Motor neuron (in vitro differentiated cells): ENCODE measurements at places on chromosomes 3 and 15. TPM values are rescaled to one million over a fixed set of nuclear protein-coding genes. Genes with fewer than 3 reads are reported as not detected.

ALDH1A2 gene
- total RNA-seq: 0.76 and 2.2 TPM in 2 replicates

ADAMTSL3 gene
- total RNA-seq: 24.5 and 30.4 TPM in 2 replicates

TEX55 gene
- 0.23 TPM in 1 of 2 replicates, not detected in the other for total RNA-seq

KCNMB2 gene
- total RNA-seq: 4.3 and 4.5 TPM in 2 replicates

GRM2 gene
- total RNA-seq: 0.56 TPM in 2 replicates

ARHGEF26 gene
- 23.3 and 38.5 TPM in 2 replicates for total RNA-seq

CPN2 gene
- 0.47 and 0.73 TPM in 2 replicates for total RNA-seq

ZKSCAN7 gene
- total RNA-seq: 20.1 and 21.0 TPM in 2 replicates

SLCO2A1 gene
- 0.68 and 2.6 TPM in 2 replicates for total RNA-seq

HRG gene
- not detected in 2 replicates for total RNA-seq

DNA sequence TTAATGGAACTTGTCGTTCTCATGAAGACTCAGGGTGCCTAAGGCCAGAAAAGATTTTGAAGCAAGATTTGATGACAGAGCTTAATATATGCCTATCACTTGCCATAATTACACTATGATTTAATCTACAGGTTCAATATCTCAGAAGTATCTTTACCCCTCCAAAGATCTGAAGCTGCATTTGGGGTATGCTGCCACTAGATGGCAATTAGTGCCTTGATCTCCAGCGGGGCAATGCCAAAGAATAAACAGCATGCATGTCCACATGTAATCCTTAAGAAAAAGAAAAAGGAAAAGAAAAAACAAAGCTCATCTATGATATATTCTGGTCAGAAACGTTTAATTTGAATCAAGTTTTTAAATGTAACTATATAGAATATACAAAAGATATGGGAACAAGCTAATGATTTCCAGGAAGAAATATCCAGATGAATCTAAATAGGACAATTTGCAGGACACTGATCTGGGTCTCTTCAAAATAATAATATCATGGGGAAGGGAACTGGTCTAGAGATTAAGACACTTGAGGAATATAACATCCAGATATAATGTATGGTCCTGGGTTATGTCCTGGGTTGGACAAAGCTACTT lies 55.0 kb upstream of the SOX14 start:
- ATAC-seq: peak; percentile 71

GRCh38 chr15:67157521-67158252 lies 92.3 kb downstream of the SMAD3 start:
- peak; percentile 79 for ATAC-seq

- ATAC-seq: no peak
Measured at GRCh38 chr15:99090938-99091337, 13.9 kb upstream of the SYNM start.

DNA sequence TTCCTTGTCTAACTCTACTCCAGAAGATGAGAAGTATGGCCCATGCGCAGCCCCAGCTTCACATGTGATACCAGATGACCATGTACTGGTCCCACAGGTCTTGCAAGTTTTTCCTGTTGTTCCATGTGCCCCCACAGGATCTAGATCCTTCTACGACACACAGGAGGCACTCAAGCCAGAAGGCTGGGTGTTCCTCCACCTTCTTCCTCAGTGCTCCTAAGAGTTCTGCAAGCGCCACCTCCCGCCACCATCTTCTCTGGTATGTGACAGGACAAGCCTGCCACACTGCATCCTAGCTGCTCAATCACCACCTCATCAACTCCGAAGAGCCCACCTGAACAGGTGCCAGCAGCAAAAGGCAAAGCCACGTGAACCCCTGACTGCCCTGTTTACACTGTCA lies 43.1 kb downstream of the XXYLT1 start:
- no peak for ATAC-seq

DNA sequence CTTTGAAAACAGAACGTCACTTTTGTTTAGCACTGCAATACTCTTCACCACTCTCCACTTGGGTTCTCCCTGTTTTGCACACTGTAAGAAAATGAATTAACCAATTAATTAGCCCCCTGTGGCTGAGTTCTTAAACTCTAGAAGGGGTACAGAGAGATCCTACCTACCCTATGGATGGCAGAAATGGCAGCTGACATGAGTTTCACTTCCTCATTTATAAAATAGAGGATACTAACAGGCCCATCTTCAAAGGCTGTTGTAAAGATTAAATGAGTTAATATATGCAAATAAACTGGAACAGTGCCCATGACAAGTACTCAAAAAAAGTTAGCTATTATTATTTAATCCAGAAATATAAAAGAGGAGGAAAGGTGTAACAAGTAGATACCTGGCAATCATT lies 36.9 kb downstream of the SUCLG2 start:
- ATAC-seq: no peak

DNA sequence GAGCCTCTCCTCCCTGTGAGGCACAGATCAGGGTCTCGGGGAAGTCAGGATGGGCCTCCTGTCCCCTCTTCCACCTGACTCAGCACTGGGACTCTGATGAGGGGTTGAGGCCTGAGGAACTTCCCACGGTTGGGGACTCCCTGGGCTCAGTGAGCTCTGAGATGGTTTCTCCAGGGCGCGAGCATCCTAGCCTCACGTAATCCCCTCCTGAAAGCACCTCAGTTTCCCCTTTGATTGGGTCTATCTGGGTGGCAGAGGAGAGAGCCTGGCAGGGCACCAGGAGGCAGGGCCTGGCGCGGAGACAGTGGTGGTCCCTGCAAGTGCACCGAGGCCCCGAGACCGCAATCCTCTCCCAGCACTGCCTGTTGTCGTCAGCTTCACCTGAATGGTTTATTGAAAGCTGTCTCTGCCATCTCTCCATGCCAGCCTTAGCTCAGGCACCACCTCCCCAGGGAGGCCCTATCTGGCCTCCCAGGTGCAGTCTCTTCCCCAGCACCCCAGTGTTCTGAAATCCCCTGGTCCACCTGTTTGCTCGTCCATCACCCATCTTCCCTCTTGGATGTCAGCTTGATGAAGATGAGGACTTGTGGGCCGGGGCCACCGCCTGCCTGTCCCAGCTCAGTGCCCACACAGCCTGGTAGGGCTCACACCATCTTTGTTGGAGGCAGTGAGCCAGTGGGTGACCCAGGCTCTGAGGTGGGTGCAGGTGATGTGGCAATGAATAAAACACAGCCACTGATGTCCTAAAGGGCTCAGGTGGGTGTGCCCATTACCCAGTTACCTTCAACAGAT lies 52.2 kb upstream of the PCSK6 start:
- ATAC-seq: no peak

DNA sequence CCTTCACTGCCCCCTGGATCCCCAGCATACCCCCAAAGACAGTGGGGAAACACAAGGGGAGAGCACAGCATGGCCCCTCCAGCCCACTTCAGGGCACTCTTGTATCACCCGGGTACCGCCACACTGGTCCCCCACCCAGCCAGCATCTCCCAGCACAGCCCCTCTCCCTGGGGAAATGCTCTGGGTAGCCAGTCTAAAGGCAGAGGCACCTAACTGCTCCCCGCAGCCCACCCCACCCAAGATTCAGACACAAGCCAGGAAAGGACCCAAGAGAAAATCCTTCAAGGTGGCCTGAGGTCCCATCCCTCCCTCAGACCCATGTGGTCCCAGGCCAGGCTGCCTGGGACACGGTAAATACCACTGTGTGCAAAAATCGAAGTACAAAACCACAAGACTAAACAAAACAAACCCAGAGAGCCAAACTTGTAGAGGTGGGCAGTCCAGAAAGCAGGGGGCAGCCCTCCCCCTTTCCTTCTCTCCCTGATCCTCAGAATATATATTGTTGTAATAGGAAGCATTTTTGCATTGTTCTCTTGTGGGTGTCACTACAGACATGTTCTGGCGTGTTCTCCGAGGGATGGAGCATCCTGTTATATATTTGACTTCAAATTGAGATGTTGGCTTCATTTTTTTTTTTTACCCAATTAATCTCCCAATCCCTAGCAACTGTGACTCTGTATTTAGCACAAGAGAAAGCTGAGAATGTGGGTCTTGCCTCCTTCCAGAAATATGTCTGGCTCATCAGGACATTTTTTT lies 51.7 kb downstream of the GRIP2 start:
- ATAC-seq: peak; percentile 32

GRCh38 chr15:78689626-78690025 lies 48.6 kb upstream of the CHRNB4 start:
- ATAC-seq: no peak

GRCh38 chr3:55305696-55306485 lies 181.2 kb downstream of the WNT5A start:
- no peak for ATAC-seq

GRCh38 chr3:32391643-32392535 lies at the start of gene CMTM7:
Gene CMTM7, plus strand, starts transcription at chr3:32391853. Its CDS starts 54 bp downstream, at chr3:32391907.
- peak; percentile 89 for ATAC-seq

GRCh38 chr15:66865622-66866611 lies 163.9 kb downstream of the SMAD6 start:
- ATAC-seq: no peak

DNA sequence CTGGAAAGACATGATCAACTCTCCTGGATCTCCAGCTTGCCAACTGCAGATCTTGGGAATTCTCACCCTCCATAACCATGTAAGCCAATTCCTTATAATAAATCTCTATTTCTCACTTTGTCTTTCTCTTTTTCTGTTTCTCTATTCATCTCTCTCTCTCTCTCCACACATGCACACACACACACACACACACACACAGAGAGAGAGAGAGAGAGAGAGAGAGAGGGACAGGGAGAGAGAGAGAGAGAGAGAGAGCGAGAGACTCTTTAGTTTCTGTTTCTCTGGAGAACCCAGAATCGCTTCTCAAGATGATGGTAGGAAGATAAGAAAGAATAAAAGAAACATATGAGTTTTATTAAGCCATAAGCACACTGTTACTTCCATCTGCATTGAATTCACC lies 111.9 kb downstream of the BCHE start:
- ATAC-seq: no peak

GRCh38 chr3:141181819-141182218 lies 49.8 kb upstream of the PXYLP1 start:
- ATAC-seq: no peak

GRCh38 chr3:115321400-115321805 lies 174.3 kb upstream of the ZBTB20 start:
- peak; percentile 94 for ATAC-seq

- ATAC-seq: no peak
Measured at GRCh38 chr3:49794926-49795905, 4.5 kb downstream of the CDHR4 start.

GRCh38 chr15:84863565-84864443 lies 20.7 kb upstream of the SLC28A1 start:
- no peak for ATAC-seq

- no peak for ATAC-seq
Measured at GRCh38 chr15:80171787-80172186, 19.0 kb downstream of the FAH start.

DNA sequence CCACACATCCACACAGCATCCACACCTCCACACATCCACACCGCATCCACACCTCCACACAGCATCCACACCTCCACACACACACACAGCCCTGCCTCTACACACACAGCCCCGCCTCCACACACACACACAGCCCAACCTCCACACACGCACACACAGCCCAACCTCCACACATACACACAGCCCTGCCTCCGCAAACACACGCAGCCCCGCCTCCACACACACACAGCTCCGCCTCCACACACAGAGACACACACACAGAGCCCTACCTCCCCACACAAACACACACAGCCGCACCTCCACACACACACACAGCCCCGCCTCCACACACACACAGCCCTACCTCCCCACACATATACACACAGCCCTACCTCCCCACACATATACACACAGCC lies 4.7 kb downstream of the MESP1 start:
- ATAC-seq: no peak

DNA sequence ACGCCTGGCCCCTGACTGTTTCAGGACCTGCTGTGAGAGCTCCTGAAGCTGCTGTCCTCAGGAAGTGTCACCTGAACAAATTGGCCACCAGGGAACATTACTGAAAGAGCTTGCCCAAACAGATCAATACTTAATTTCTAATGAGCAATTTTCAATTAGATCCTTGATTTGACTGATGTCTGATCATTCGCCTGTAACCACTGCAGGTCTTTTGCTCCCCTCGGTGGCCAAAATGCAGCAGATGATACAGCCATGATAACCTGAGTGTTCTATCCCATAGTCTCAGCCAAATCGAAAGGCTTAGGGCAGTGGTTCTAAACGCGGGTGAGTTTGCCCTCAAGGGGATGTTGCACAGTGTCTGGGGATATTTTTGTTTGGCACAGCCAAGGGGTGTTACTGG lies 57.6 kb upstream of the MEX3B start:
- ATAC-seq: no peak

- ATAC-seq: no peak
Measured at GRCh38 chr3:173140986-173141385, at the start of gene SPATA16. Gene SPATA16, minus strand, starts transcription at chr3:173141235. Its CDS starts 23,504 bp downstream, at chr3:173117731.

GRCh38 chr3:19485267-19485666 lies 337.0 kb downstream of the KCNH8 start:
- ATAC-seq: no peak

DNA sequence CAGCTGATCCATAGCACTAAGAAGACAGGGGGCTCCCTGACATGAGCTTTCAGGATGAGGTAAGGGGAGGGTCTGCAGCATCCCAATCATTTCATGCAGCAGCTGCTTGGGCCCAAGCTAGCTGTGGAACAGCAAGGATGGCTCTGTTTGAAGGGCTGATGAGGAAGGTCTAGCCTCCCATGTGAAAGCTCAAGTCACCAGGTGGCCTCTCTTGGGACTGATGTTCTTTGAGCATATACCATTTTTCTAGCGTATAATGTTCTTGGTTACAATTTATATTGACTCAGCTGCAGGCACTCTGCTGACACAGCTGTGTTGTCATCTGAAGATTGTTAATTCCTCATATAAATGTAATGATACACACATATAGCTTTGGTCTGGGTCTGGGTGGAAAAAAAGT lies 87.0 kb downstream of the CD200R1L start:
- ATAC-seq: no peak

- ATAC-seq: no peak
Measured at GRCh38 chr3:148459931-148460513, 237.7 kb upstream of the AGTR1 start.

- peak; percentile 67 for ATAC-seq
Measured at GRCh38 chr15:69080295-69081248, 66.1 kb downstream of the NOX5 start.

DNA sequence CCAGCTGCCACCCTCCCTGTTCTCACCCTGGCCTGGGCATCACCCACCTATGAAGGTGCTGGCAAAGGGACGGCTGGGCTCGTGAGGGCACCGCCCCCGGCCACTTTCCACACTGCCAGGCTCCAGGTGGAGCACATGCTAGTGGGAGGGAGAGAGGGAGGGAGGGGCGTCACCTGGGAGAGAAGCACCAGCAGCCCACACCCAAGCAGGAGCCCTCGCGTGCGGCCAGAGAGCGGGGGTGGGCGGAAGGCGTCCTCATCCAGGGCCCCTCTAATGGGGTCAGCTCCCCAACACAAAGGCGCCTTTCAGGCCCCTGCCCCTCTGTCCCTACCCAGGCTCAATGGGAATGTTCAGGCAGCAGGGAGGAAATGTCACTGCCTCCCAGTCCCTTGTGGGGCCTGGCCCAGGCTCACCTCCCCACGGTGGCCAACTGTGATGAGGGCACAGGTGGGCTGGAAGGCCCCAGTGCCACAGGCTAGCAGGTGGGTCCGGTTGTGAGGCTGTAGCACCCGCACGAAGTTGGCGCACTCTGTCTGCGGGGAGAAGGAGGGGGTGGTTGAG lies 3.1 kb downstream of the SEMA3G start:
- no peak for ATAC-seq

DNA sequence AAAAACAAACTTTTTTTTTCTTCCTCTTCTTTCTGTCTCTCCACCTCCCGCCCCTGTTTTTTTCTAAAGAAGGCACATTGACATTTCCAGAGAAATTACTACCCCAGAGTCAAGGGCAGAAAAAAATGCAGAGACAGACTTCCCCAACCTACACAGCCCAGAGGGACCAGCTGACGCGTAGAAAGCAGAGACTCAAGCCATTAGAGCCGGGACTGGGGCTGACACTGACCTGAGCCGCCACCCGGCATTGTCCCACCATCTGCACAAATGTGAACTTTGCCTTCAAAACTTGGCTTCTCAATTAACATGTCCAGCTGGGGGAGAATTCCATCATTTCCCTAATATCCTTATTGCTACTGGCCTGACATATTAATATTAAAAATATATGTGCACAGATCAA lies 385.6 kb downstream of the NR2F2 start:
- peak; percentile 96 for ATAC-seq
